ENCODE measurements at places on chromosomes 1 and 21.

DNA sequence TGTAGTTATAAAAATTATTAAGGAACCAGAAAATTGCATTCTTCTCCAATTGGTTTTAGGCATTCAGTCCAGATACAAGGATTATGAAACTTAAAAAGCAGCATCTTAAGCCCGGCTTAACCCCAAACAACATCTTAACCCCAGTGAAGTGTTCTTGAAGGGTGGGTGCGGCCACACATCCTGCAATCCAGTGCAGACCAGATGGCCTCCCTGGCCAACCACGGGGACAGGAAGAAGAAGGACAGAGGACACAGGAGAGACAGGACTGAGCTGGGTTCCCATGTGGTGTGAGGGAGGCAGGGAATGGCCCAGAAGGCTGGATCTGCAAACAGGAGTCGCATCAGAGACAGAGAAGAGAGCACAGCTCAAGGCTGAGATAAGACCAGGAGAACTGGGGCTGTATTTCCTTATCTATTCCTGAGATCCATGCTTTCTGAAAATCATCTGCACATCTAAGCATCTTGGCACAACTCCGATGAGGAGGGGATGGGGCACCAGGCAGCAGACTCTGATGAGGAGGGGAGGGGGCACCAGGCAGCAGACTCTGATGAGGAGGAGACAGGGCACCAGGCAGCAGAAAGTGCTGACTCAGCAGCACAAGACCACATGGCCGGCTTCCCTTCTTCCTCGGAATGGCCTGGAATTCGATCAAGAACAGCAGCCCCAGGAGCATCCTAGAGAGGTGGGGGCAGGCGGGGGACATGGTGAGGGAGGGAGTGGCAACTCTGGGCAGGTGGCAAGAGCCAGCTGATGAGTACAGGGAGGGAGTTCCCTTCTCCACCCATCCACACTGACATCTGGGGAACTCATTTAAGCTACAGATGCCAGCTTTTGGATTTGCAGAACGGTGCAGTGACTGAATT is 26.6 kb downstream of the ABCG1 start:
- no peak for DNase-seq

DNA sequence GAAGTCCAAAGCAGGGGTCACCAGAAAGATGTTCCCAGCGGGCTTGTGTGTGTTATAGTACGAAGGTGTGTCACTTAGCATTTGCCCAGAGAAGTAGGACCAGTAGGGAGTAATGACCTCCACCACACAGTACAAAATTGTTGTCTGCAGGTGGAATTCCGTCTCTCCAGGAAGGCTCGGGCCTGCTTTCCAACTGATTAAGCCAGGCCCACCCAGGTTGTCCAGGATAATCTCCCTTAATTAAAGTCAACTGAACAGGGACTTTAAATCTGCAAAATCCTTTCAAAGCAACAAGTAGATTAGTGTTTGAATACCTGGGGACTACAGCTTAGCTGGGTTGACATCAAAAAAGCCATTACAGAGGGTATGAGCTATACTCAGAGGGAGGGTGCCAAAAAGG is 131.3 kb downstream of the BACH1 start:
- no peak for DNase-seq

DNA sequence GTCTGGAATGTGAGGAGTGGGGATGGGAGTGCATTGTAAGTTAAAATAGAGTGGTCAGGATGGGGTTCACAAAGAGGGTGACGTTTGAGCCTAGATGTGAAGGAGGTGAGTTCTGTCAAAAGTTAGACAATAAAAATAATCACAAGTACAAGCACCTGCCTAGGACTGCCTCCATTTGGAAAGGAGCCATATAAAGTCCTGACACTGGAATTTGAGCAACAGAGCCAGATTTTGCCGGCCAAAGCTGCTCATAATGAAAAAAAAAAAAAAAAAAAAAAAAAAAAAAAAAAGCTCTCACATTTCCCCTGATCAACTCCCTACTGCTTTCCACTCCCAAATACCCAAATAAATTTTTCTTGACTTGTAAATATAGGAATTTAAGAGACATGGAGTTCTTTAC is 4.1 kb downstream of the PALMD start:
- DNase-seq = no peak

GRCh38 chr1:211938561-211938997 is 96.8 kb downstream of the INTS7 start:
- DNase-seq = no peak

GRCh38 chr1:51420867-51421627 is 90.7 kb upstream of the TTC39A start:
- no peak for DNase-seq

GRCh38 chr1:81760477-81761097 is 40.1 kb upstream of the ADGRL2 start:
- DNase-seq = no peak

GRCh38 chr1:201566933-201567801 is 28.2 kb downstream of the NAV1 start:
- DNase-seq = no peak

GRCh38 chr1:225508538-225509375 is 80.9 kb upstream of the LBR start:
- no peak for DNase-seq

DNA sequence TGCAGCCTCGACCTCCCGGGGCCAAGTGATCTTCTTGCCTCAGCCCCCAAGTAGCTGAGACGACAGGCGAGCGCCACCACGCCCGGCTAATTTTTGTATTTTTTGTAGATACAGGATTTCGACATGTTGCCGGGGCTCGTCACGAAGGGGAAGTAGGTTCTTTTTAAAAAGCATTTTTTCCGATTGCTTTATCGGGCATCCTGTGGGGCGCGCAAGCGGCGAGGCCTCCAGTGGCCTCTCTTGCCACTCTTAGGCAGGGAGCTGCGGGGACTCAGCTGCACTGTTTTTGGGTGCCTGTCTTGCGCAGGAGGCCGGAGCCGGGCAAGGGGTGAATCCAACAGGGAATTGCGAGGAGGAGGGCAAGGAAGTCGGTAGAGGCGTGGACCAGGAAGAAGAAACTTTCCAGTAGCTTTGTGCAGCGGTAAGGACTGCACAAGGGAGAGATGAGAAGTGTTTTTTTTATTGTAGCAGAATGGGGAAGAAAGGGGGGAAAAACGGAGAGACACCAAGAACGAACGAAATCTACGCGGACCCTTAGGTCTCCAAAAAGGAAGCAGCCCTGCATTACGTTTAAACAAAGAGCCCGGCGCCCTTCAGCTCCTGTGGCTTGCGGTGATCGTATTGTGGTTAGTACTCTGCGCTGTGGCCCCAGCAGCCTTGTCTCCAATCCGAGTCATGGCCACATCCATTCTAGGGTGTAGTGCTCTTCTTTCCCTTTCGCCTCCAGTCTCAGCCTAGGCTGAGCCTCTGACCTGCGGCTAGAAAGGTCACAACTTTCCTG is 164.8 kb downstream of the PPIAL4G start:
- no peak for DNase-seq

DNA sequence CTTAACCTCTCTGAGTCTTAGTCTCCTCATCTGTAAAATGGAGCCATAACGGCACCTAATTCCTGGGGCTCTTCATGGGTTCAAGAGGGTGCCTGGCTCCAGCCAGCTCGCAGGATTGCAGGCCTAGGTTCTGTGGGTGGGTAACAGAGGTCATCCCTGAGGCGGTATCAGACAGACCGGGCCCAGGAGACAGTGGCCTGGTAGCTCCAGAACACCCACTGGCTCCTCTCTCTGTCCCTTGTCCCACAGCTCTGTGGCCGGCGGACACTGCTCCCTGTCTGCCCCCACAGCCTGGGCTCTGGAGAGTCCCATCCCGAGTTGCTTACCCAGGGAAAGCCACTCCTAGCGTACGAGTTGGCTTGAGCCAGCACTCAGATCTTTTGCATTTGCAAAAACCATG is 150.3 kb downstream of the PEX14 start:
- DNase-seq = no peak

- DNase-seq = no peak
These were observed 40.3 kb downstream of the UBE2U start for GRCh38 chr1:64243757-64244080.

DNA sequence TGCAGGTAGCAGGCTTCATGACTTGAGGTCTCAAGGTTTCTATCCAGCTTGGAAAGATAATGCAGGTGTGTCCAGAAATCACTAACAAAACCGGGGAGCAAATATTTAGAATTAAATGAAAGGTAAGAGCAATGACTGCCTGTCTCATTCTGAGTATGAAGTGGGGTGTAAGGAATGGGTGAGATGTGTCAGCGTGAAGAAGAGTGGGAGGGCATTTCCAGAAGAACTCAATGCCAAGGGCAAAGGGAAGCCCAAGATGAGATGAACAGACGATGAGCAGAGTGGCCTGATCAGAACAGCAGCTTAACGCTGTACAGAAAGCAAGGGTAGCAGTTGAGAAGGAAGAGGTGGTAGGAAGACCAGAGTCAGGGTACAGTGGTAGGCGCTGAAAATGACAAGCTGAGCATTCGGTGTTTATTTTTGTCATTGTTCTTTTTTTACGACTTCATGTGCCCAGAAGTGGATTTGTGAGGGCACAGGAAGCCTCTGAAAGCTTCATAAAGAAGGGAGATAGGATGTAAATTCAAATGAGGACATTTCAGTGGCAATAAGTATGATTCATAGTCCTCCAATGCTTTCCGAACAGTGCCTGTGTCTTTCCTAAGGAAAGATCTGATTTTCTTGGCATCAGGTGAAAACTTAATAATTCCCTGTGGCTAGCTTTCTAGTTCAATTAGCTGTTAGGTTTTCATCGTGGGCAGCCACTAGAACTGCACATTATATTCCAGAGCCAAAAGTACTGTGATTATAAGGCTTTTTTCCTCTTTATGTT is 190.5 kb downstream of the APP start:
- no peak for DNase-seq

- no peak for DNase-seq
These were observed 31.3 kb upstream of the SMYD2 start for GRCh38 chr1:214249651-214250050.

GRCh38 chr1:212196355-212196754 is 88.9 kb upstream of the PPP2R5A start:
- no peak for DNase-seq

Data from GM12892 (cell line).